Stimulated activated CD4-positive, alpha-beta T cell treated with anti-CD3 and anti-CD28 coated beads, TNF-alpha, amount 100 ng/mL, for 48 hours (primary cell): ENCODE measurements at places on chromosomes 1 and 21.

DNA sequence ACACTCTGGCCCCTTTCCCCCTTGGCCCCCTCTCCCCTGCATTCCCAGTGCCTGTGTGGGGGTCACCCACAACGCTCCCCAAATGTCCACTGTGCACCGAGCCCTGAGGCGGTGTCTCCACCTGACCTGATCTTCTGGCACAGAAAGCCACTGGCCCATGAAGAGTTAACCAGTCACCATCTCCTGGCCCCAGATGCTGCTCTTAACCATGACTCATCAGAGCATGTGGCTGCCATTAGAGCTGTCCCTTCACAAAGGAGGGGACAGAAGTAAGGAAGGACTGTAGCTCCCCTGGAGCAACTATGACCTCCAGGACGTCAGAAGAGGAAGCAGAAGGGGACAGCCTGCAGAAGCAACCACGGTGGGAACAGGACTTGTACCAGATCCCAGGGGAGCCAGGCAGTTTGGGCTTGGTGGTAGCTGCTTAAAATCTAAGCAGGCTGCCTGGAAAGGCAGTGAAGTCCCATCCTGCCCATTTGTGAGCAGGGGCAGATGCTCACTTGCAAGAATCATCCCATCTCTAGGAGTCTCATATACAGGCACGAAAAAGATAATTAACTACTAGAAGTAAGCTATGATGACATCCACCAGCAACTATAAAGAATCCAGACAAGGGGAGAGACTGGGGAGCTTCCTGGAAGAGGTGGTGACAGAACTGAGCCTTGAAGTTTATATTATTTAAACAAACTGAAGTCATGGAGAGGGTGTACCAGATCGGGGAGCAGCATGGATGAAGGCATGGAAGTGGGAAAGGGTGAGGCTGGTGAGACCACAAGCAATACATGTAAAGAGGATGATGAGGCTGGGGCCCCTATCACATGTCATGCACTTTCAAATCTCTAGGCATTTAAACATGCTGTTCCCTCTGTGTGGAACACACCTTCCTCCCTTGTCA, 1.1 kb upstream of the TTC39A start:
- DNase-seq: no peak

DNA sequence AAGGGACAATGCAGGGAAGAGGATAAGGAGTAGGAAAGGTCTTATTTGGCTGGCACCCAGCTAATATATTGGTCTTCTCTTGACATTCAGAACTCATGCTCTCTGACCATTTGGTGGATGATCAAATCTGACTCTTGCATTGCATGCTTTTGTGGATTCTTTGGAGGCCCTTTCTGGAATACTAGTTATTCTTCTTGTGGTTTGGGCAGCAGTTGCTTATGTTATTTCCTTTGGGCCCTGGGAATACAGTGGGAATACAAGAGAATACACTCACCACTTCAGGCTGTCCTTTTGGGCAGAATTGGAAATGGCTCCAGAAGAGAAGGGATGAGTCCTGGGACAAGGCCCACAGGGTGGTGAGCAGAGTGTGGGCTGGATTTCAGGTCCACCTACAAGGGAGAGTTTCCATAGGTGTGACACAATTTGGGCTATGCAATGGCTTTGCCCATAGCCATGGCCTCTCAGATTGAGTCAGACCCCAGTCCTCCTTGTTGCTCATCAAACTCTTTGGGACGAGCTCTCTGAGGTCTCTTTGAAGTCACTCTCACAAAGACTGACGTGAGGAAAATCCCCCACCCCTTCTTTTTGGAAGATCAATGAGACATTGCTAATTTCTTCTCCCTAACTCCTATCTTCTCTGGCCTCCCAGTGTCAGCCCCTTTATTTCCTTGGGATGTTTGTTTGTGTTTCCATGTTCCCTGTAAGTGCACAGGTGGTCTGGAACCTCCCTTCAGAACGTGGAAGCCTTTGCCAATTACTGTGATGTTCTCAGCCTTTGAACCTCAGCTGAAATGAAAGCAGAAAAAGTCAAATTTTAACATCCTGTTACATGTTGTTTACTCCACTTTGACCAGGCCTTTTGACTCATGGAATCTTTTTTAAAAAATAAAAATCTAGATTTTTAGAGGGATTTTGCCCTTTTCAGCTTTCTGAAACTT, 19.4 kb downstream of the HSD11B1 start:
- peak; percentile 60 for DNase-seq

GRCh38 chr1:29322861-29323585, 86.7 kb downstream of the PTPRU start:
- no peak for DNase-seq

- DNase-seq: no peak
These were observed 22.8 kb upstream of the STUM start for GRCh38 chr1:226525750-226526149.

- no peak for DNase-seq
These were observed 2.6 kb upstream of the CSTB start for GRCh38 chr21:43778469-43779335.

DNA sequence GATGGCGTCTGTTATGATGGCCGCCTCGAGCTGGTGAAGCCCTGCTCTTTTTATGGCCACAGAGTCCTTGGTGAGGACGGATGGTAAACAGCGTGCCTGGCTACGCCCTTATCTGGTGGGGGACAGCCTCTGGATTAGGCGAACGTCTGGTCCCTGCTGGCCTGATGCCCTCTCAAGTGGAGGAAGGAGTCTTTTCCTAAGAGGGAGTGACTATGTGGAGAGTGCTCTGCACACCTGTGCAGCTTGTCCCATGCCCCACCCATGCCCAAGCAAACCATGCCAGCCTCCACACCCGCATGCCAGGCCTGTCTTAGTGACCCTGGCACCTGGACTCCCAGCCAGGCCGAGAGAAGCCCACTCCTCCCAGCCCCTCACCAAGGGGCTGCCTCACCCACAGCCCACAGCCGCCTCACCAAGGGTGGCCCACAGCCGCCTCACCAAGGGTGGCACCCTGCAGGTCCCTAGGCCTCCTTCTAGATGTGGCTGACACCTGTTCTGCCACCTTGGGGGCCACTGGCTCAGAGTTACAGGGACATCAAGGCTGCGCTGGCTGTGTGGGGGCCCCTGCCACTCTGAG, 40.2 kb downstream of the WNT9A start:
- no peak for DNase-seq

- DNase-seq: no peak
These were observed 120.6 kb upstream of the RAVER2 start for GRCh38 chr1:64624218-64624713.

GRCh38 chr1:237411621-237412020, 369.6 kb downstream of the RYR2 start:
- DNase-seq: no peak

- no peak for DNase-seq
These were observed 9.1 kb upstream of the EXO1 start for GRCh38 chr1:241838897-241839296.

DNA sequence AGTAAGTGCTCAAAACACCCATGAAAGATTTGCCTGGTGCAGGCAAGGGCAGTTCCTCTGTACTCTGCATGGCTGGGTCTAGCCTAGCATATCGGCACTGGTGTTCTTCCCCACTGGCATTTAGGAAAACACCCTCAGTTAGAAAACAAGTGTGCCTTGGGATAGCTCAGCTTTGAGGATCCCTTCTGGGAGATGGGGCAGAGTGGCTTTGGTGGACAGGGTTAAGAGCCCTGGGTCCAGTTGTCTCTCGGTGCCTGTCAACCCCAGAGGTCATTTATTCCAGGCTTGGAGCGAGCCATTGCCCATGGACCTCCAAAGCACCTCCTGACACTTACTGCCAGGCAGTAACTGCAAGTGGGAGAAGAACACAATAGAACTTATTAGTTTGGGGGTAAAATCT, 80.8 kb upstream of the DIRAS3 start:
- no peak for DNase-seq

DNA sequence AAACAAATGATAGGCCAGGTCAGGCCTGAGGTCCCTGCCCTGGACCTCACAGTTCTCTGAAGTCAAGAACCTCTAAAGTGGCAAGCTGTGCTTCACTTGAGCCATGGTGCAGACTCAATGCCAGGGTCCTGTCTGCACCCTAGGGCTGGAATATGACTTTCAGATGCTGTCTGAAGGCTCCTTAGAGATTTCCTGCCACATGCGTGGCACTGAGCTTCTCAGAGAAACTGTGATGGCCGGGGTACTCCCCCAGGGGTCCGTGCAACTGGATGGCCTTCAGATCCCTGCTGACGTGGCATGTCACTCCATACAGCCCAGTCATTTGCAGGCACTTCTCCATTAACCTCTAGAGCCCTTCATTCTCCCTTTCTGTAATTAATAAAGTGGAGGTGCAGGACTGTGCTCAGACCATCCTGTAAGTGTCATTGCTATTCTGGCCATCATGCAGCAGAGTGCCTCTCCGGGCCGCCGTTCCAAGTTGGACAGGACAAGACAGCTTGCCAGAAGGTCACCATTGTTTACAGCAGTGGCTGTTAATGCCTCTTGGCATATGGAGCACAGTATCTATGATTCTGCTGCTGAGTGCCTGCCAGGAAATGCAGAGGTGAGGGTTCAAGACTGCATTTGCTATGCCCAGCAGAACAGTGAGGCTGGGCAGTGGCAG, 205.1 kb upstream of the COA6 start:
- no peak for DNase-seq

- no peak for DNase-seq
These were observed 37.9 kb downstream of the DTL start for GRCh38 chr1:212073490-212073889.

GRCh38 chr21:30758306-30758705, 3.1 kb upstream of the KRTAP21-1 start:
- no peak for DNase-seq

GRCh38 chr1:110524311-110525248, 5.6 kb upstream of the KCNA10 start:
- DNase-seq: peak; percentile 21

DNA sequence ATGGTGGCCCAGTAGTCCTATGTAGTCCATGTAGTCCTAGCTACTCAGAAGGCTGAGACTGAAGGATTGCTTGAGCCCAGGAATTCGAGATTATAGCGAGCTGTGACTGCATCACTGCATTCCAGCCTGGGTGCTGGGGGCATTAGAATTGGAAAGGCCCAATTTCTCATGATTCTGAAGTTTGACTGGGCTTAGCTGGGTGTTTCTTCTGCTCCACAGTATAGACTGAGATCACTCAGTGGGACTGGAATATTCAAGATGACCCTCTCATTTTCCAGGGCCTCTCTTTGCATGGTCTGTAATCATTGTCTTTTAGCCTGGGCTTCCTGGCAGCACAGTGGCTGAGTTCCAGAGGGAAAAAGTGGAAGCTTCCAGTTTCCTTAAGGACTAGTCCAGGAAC, 26.2 kb downstream of the MROH7 start:
- no peak for DNase-seq

- DNase-seq: no peak
These were observed 57.6 kb upstream of the SAMD11 start for GRCh38 chr1:866095-866494.

DNA sequence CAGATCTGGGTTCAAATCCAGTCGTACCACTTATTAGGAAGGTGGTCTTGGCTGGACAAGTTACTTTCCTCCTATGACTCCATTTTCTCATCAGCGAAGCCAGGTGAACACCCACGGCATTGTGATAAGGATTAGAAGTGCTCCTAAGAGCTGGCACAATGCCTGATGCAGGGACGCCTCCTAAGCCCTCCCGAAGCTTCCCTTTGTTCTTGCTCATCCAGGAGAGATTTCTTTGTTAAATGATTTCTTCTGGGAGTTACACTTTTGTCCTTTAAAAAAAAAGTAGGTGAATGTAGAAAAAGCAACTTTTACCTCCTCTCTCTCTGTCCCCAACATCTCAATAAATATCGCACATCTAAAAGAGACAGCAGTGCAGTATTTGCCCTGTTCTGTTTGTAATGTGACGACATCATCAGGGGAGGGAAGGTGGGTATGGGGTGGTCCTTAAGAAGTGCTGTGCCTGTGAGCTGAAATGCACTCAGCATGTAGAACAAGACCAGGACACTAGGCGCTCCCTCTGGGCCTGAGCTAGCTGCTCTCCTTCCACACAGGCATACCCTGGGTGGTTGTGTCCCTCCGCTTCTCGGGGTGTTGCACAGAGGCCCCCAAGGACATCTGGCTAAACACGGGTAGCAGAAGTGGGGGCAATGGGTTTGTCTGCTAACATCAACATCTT, 43.9 kb downstream of the SUSD4 start:
- no peak for DNase-seq

GRCh38 chr1:34362949-34363348, 186.2 kb downstream of the C1orf94 start:
- DNase-seq: no peak

DNA sequence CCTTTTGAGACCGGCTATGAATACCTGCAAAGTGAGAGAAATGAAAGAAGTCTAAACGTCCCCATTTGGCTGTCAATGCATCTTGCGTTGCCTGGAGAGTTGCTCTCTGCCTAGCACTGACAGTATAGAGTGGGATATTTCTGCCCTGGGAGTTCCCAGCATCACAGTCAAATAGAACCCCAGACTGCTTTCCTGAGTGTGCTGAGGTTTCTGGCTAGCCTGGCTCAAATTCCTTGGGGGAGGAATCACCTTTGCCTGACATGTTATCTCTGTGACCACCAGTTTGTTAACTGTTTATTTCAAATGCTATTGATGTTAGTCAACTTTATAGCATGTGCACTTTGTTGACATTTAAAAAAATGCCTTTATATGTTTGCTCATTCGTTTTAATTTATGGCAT, 212.0 kb upstream of the FAM78B start:
- no peak for DNase-seq

DNA sequence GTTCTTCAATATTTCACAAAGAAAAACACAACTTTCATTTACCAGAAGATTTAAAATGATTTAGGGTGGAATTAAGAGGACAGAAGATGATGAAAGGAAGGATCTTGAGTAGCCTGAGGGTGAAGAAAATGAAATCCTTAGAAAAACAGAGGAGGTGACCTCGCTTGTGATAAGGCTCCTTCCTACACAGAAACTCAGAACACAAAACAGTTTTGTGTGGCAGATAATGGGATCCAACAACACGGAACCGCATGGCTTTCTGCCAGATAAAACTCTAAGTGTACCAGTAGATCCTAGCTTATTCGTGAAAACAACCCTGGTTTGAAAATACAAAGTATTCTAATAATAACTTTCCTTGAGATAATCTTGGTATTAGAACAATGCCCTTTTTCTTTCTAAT, 74.0 kb upstream of the EXO1 start:
- DNase-seq: no peak

DNA sequence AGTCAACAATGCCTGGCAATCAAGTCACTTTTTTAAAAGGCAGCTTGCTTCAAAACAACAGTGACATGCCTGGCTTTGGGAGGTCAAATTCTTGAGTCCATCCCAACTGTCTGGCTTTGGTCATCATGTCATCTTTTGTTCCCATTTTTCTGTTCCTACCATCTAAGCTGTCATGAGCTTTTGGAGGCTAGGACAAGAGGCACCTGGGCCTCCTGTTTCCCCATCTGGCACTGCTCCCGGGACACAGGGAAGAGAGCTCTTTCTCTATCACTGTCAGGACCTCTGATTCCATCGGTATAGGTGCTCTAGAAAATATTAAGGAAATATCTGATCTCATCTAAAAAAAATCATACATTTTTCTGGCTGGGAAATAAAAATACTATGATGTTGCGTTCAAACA, 156.3 kb downstream of the CLIC6 start:
- no peak for DNase-seq
